ENCODE measurements at places on chromosomes 5 and 9.

DNA sequence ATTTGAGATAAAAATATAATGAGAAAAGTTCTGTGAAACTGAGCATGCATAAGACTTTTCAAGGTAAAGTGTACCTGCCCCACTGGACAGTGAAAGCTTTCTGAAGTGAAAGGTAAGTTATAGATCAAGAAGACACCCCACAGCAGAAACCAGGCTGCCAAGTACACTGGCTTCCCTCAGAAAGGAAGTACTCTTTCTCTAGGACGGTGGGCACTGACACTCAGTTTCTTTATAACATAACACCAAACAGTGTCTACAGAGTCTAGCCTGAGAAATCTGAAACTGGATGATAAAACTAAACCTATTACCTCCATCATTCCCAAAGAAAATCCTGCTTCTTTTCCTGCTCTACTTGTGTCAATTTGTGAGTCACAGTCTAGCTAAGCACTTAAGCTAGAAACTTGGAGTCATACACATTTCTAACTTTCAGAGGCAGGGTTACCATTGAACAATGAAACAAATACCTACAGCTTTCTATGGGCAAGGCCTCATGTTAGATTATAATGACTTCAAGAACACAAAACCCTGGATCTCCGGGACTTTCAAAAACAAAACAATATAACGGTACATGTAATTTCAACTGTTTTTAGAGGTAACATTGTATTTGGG lies 136.7 kb downstream of the CPLANE1 start:
- DNase-seq, result no peak

- DNase-seq, result no peak
Measured at GRCh38 chr9:86594724-86595123, 240.5 kb upstream of the TUT7 start.

GRCh38 chr9:137416563-137417151 lies 6.3 kb downstream of the EXD3 start:
- DNase-seq, result no peak

GRCh38 chr9:20811872-20812271 lies 127.8 kb downstream of the FOCAD start:
- DNase-seq, result no peak

- no peak for DNase-seq
Measured at GRCh38 chr5:14238272-14238671, 95.1 kb downstream of the TRIO start.

DNA sequence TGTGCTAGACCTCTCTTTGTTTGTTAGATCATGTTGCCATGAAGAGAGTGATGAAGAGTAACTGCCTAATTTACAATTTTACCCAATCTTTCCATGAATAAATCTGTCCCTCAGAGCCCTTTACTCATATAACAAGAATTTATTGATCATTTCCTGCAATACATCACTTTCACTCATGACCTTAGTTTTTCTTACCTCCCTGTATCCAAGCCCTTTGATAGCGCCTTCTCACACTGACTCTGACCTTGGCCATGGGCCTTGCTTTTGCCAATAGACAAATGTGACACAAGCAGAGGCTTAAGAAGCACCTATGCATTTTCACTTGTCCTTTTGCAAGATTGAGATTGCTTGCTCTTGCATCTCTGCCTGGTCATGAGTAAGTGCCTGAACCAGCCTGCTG lies 288.1 kb downstream of the NNT start:
- DNase-seq, result no peak

DNA sequence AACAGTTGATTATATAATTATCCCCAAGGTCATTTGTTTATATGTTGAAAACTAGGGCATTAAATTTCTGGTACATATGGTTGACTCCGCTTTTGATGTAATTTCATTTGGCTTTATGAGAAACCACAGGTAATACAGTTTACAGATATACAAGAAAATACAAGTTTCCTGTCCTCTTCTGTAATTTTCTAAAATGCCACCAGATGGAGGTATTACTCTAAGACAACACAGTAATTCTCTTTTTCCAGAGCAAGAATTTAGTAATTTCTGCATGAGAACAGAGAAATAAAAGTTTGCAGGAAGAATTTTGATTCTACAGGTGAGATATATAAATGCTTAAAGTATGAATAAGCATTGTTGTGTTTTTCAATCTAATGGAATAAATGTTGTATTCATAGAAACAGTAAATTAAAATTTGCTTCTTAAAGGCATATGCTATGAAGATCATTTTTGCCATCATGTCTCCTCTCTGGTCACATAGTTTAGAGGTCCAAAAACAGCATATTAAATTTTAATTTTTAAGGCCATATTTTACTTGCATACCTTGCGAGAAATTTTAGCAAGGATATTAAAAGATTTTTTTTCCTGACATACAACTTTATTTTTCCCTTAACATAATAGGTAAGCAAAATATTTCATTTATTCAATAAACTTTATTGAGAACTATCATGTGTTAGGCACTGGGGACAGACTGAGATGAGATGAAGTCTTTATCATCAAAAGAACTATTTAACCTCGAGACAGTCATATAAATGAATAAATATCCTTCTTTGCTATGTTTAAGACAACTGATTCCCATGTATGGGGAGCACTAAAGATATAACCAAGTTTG lies 22.7 kb downstream of the CHD1 start:
- no peak for DNase-seq

DNA sequence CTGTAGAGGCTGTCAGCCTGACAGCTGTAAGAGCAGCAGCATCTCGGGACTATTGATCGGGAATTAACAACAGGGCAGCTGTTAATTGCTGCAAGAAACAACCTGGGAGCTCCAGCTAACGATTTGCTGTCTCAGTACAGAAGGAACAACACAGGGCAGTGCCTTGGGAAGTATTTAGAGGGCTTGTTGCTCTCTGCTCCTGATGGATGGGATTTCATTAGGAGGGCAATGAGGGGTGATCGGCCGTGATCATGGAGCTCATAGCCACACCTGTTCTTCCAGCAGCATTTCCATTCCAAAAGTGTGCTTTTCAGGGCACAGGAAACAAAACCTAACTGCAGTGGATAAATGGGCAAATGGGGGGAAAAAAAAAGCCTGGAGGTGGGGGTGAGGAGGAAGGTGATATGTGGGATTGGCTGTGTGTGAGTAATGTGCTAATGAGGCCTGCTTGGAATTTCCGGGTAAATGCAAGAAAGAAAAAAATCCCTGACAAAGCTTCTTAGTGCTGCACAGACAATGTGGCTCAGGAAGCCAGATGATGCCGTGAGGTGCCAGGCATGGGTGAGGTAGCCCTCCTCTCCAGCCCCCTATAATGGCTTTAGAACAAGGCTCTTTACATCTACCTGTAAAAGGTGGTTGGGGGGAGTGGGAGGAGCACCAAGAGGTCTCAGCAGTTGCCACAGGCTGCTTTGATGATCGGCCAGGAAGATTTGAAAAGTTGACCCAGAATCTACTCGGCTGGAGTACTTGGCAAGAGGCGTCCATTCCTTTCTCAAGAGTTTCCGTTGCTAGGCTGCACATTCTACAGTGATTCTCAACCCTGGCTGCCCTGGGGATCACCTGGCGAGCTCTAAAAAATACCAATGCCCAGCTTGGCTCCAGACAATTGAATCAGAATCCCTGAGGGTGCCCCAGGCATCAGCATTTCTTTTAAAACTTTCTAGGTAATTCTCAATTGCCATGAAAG lies 139.5 kb upstream of the KLF9 start:
- no peak for DNase-seq

- DNase-seq, result no peak
Measured at GRCh38 chr9:18238752-18239447, 235.1 kb upstream of the ADAMTSL1 start.

GRCh38 chr5:124372457-124372856 lies 374.0 kb downstream of the ZNF608 start:
- no peak for DNase-seq

DNA sequence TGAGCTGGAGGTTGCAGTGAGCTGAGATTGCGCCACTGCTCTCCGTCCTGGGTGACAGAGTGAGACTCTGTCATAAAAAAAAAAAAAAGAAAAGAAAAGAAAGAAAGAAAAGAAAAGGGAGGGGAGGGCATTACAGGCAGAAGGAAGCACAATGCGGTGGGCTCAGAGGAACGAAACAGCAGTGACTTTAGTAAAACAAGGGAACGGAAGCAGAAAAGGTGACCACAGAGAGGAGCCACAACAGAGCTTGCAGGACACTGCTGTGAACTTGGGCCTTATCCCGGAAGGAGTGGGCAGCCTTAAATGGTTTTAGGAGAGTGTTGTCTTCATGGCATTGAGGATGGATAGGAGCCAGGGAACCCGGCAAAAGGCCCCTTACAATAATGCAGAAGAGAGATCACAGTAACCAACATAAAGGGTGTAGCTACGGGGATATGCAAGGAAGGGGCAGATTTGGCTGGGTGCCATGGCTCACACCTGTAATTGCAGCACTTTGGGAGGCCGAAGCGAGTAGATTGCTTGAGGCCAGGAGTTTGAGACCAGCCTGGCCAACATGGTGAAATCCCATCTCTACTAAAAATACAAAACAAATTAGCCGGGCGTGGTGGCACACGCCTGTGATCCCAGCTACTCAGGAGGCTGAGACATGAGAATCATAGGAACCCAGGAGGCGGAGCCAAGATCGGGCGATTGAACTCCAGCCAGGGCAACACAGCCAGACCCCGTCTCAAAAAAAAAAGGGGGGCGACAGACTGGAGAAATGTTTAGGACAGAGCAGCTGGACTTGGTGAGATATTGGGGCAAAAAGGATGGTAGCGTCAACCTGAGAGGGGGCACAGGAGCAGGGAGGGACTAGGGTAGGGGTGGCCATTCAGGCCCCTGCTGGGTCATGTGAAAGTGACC lies 83.9 kb upstream of the ZBTB43 start:
- DNase-seq, result no peak

- DNase-seq, result no peak
Measured at GRCh38 chr9:130991778-130992681, 16.9 kb upstream of the LAMC3 start.

DNA sequence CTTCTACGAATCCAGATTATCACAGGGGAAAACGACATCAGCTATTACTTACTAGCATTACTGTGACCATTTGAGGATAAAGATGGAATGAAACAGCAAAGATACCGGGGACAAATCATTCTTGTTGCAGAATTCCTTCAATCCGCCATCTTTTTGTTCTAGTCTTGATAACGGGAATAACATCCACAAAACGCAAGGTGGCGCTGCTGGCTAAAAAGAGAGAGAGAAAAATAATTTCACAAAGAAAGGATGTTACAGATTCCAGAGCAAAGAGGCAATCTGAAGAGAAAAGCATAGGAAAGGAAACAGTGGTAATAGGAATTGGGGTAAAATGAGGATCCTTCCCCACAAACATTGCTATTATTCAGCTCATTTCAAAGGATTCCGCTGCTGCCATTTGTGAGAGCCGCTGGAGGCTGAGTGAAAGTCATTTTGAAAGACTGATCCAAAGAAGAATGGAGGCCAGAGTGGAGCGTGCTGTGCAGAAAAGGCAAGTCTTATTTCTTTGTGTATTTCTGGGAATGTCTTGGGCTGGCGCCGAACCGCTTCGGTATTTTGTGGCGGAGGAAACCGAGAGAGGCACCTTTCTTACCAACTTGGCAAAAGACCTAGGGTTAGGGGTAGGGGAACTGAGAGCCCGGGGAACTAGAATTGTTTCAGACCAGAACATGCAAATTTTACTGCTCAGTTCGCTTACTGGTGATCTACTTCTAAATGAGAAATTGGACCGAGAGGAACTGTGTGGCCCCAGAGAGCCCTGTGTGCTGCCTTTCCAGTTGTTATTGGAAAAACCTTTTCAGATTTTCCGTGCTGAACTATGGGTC lies at the start of gene PCDHB7:
Gene PCDHB7, plus strand, starts transcription at position 264 of the 824 bp plus-strand sequence. Its CDS starts 192 bp downstream, at position 456.
- DNase-seq, result no peak

GRCh38 chr5:179376701-179377420 lies 31.6 kb upstream of the ADAMTS2 start:
- DNase-seq, result no peak

DNA sequence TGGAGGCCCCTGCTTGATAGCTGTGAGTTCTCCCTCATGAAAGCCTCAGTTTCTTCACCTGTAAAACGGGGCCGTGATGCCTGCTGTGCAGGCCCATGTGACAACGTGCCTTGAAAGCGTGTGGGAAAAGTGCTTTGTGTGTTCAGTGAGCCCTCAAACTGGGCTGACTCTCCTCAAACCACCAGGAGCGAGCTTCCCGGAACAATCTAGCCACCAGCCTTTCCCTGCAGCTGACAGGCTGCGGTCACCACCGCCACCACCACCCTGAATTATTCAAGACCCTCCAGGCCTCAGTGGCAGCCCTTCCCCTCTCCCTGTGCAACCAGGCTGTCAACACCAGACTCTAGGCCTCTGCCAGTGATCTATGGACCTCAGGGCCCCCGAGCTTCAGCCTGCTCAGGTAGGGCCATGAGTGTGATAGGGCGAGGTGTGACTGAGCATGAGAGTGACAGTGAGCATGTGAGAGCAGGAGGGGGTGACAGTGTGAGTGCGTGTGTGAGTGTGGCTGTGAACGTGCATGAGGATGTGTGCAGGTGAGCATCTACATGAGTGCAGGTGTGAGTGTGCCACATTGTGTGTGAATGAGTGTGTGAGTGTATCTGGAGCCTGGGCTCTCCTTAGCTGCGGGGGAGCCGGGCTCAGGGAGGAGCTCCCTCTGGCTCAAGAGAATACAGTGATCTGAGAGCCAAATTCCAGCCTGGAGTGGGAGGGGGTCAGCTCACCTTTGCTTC lies 53.3 kb upstream of the PSD2 start:
- no peak for DNase-seq

DNA sequence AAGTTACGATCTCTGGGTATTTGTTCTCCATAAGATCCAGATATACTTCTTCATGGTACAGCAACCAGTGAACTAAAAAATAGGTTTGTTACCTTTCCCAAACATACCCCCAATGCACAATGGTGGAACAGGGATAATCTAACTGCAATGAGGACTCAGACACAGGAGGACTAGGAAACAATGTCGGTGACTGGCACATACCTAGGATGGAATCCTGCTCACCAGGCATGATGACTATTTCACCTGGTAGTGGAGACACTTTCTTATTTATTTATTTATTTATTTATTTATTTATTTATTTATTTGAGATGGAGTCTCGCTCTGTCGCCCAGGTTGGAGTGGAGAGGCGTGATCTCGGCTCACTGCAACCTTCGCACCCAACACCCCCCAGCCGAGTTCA lies 159.9 kb upstream of the CCNH start:
- no peak for DNase-seq

- DNase-seq, result no peak
Measured at GRCh38 chr9:792331-793260, 48.9 kb upstream of the DMRT1 start.

Data from NCI-H1436 treated with DMSO at 0.1 percent for 48 hours (cell line).